HCT116 (cell line): ENCODE measurements at places on chromosomes 16 and 17. TPM values are rescaled to one million over a fixed set of nuclear protein-coding genes. Genes with fewer than 3 reads are reported as not detected.

- DNase-seq, result no peak
These were observed 152.9 kb downstream of the CLEC16A start for GRCh38 chr16:11097094-11097786.

DNA sequence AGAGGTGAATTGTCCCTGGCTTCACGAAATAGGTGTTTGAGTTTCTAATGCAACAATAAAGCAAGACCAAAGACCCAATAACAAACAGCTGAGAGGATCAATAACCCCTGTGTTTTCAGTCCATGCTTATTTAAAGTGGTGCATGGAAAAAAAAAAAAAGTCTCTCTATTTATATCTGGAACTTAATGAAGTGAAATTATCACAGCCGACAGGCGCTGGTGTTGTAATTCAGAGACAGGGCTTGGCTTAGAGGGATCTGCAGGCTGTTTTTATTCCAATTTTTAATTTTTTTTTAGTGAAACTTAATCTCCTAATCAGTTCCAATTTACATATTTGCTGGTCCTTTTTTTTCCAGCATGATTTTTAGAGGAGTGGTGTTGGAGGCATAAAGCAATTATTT lies 858.2 kb upstream of the SOX9 start:
- no peak for DNase-seq

DNA sequence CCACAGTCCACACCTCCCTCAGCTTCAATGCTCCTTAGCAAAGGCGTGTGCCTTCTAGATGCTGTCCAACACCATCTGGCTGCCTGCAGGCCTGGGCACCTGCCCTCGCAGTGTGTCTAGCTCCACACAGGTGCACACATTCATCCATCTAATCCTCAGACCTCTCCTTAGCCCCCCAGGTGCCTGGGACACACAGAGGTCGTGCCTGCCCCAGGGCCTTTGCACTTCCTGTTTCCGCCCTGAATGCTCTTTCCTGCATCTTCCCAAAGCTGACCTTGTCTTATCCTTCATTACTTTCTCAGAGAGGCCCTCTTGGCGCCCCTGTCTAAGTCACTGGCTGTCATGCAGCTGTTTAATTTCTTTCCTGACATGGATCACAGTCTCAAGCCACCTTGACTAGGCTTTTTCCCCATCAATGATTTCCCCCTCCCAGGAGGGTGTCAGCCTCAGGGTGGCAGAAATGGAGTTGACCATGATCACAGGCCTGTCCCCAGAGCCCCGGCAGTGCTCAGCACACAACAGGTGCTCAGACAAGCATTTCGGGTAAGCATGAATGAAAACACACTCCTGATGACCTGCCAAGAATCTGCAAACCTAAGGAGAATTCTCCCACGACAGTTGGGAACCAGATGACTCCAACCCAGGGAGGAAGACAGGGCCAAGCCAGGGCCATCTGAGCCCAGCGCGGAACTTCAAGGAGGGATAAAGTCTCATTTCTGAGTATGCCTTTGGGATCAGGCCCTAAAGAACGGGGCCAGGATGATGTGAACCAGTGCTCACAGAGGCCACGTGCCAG lies 76.3 kb downstream of the LITAF start:
- DNase-seq, result no peak

Gene MMP25
- total RNA-seq, result 2.5 TPM

Gene SIAH1
- 22.7 TPM for total RNA-seq

Gene TOM1L1
- 70.8 TPM for total RNA-seq

Gene DNAH9
- not detected for total RNA-seq
